Activated CD8-positive, alpha-beta memory T cell treated with anti-CD3 and anti-CD28 coated beads, Interleukin-2, amount 10 ng/mL, durations not matched to agents 7 days and 5 days (primary cell): ENCODE measurements at places on chromosomes 2 and 18.

- DNase-seq: no peak
These were observed 729.6 kb upstream of the ZNF804A start for GRCh38 chr2:183868707-183869106.

GRCh38 chr2:10285556-10286198, 17.0 kb upstream of the HPCAL1 start:
- no peak for DNase-seq

DNA sequence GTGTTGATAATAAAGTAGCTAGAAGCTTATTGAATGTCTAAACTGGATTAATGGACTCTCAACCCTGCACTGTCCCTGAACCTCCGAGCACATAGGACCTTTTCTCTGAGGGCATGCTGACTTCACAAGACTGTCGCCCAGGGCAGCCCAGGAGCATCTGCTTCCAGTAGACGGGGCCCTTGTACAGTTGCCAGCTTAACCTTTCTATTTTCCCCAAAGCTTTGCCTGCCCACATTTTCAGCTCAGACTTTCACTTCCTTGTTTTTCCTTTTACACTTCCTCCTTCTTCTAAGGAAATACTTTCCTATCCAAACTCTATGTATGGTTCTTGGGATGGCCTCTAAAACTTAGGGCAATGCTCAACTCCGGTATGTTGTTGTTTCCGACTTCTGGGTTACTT, 1.3 kb downstream of the VWA3B start:
- DNase-seq: no peak

DNA sequence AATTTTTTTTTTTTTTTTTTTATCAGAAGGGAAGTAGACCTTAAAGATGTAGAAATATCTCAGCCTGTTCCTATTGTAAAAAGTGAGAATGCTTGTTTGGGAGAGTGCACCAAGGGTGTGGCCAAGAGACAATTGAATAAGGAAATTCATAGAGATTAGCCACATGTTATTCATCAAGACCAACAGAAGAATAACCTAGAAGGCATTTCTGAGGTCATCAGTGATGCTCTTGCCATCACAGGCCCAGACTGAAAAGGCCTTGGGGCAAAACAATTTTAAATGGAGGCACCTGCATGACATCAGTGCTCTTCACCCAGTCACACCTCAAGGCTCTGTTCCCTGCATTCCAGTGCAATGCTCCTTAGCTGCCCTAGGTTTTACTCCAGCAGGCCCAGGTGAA, 2043.3 kb upstream of the PIK3C3 start:
- no peak for DNase-seq

GRCh38 chr18:2853926-2854664, 7.3 kb downstream of the EMILIN2 start:
- no peak for DNase-seq

DNA sequence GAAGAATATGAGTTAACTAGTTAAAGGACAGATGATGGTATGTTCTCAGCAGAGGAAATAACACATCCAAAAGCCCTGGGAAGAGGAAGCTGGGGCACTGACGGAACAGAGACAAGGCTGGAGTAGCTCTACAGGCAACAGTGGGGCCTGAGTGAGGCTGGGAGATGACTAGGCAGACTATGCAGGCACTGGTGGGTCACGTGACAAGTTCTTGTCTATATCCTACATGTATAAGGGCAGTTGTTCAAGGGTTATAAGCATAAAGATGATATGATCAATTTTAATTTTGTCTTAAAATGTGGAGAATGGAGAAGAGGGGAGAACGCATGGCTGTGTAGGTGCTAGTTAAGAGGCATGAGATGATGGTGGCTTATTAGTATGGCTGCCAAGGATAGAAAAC, 68.6 kb downstream of the KCNS3 start:
- DNase-seq: no peak

- DNase-seq: no peak
These were observed 323.4 kb upstream of the UBE2E3 start for GRCh38 chr2:180657054-180657453.

GRCh38 chr2:5042666-5043440, 649.3 kb upstream of the SOX11 start:
- DNase-seq: no peak

- no peak for DNase-seq
These were observed 19.1 kb upstream of the MARCHF4 start for GRCh38 chr2:216391401-216391800.

DNA sequence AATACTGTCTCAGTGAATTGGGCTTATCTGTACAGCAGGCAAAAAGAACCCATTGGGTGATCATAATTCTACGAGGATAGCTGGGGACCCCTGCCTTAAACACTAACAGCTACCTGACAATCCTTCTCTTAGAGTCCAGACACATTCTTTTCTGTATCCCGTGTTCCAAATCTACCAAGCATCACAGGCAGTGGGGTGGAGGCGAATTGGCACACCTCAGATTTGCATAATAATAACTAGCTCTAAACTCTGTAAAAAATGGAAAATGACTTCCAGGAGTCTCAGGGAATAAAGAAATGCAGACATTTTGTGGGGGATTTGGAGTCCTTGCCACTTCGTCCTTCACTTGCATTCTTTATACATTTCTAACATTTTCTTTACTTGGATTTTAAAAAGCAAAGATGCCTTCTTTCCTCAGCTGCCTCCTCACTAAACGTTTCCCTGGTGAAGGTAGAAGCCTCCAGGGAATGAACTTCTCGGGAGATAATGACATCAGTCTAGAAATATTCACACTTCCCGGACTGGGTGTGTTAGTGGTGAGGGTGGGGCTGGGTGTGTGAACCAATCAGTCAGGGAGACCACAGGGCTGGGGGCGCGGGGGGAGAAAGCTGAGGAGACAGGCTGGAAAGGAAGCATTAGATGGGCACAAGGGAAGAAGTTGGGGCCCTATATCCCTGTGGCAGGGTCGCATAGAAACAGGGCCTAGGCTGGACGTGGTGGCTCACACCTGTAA, 59.1 kb upstream of the BOD1L2 start:
- no peak for DNase-seq

DNA sequence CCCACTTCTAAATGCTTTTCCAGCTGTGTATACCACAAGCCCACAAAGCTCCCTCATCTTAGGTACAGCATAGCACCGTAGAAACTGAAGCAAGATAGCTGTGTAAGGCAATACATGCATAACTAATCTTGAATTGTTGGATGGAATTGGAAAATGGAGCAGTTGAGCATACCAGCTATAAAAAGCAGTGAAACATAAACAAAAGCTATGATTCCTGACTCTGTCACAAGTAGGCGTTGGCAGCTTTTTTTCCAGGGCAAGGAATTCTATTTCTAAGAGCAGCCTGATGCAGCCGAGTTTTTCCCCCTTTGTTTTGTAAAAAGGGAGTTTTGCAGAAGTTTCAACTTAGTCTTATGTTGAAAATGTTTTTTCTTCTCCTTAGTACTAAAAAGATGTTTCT, 32.4 kb downstream of the MOGAT1 start:
- DNase-seq: no peak

GRCh38 chr18:42936289-42936688, 179.2 kb downstream of the RIT2 start:
- DNase-seq: no peak

DNA sequence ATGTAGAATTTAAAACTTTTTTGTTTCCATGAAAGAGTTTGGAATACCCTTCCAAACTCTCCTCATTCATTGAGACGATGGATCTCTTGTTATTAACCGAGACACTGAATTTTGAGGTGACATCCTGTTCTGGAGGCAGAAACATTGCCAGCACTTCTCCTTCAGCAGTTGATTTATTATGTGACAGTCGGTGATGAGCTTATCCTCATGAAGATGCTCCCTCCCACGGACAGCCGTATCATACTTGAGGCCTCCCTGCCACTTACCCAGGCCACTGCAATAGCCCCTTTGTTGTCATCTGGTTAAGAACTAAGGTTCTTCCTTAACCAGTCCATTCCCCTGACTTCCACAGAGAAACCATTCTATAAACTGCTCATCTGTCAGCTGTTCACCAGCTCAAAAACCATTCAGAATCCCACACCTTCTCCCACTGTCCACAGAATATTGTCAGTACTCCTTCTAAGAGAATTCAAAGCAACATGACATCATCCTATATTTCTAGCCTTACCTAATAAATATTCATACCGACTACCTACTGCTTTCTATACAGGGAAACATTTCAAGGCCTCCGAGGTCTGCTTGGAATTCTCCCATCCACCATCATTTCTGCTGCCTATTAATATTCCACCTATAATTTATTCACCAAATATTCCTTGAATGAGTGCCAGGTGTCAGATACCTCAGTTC, 139.0 kb upstream of the TRIB2 start:
- no peak for DNase-seq

DNA sequence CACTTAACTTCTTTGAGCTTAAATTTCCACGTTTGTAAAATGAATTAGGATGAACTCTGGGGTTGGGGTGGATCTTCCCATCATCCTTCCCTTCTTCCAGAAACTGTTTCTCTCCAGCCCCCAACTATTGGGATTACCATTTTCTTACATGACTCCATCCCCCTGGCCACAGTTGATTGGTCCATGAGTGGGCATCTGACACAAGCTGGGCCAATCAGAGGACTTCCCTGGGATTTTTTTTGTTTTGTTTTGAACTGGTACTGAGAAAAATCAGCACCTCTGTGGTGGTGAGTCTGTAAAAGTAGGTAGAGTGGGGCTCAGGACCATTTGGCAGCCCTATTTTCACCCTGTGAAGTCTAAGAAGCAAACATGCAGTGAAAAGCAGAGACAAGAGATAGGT, 118.0 kb upstream of the SERTAD2 start:
- no peak for DNase-seq

DNA sequence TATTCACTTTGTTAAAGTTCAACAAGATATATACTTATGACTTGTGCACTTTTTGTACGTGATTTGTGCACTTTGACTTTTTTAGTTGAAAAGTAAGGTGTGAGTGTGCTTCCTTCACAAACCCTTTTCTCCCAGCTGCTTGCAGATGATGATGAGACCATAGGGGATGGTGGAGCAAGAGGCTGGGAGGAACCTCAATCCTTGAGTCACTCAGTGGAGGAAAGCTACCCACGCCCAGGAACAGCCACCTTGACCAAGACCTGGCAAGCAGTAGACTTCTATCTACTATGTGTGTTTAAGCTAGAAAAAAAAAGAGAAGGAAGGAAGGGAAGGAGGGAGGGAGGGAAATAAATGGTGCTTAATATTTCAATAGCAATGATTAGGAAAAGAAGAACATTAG, 25.2 kb upstream of the TAF1B start:
- DNase-seq: no peak

- no peak for DNase-seq
These were observed 17.6 kb downstream of the SATB2 start for GRCh38 chr2:199440118-199440517.

DNA sequence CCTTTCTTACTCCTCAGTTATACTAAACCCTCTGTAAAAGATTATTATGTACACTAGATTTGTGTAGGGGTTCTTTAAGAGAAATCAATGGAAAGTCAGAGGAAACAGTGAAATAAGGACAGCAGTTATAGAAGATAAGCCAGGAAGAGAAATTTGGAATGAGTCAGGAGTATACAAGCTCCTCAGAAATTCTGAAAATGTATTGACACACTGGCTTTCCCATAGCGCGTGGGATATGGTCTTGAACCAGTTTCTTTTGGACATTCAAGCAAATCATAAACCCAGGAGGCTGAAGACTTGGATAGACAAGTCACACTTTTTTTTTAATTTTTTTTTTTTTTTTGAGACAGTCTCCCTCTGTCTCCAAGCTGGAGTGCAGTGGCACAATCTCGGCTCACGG, 316.1 kb upstream of the MMADHC start:
- DNase-seq: no peak

GRCh38 chr18:3219631-3220335, at the start of gene MYOM1:
TSS of gene MYOM1 (minus strand) at chr18:3219968. CDS start at chr18:3215223, 4,745 bp downstream.
- DNase-seq: no peak

- DNase-seq: no peak
These were observed 79.1 kb downstream of the AP1S3 start for GRCh38 chr2:223758131-223758840.

DNA sequence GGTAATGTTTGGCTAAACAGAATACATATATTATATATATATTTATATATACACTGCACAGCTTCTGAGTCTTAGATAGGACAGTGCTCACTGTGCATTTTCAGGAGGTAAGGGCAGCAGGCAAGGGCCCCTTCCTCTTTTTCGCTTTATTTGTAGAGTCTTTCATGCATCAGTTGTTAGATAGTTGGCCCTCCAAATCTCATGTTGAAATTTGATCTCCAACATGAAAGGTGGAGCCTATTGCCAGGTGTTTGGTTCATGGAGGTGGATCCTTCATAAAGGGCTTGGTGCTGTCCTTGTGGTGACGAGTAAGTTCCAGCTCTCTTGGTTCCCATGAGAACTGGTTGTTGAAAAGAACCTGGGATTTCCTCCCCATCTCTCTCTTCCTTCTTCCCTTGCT, 48.1 kb downstream of the TSN start:
- no peak for DNase-seq

DNA sequence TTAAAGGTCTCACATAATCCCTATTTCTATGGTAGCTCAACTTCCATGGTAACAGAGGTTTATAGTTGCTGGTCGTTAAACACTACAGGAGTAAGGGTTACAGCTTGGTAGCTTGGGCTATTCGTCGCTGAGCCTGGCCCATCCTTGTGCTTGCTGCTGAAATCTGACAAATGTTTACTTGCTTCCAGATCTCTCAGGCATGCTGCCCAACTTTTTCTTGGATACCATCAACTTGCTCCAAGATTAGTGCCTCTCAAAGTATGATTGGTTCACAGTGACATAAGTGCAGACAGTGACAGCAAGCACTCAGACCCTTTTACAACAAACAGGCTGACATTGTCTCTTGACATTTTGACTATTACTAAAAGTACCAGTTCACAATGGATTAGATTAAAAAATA, 231.8 kb downstream of the KCNS3 start:
- no peak for DNase-seq

- DNase-seq: no peak
These were observed 31.5 kb upstream of the COLEC12 start for GRCh38 chr18:532018-532417.

- no peak for DNase-seq
These were observed 29.0 kb downstream of the RAMP1 start for GRCh38 chr2:237888389-237888788.

DNA sequence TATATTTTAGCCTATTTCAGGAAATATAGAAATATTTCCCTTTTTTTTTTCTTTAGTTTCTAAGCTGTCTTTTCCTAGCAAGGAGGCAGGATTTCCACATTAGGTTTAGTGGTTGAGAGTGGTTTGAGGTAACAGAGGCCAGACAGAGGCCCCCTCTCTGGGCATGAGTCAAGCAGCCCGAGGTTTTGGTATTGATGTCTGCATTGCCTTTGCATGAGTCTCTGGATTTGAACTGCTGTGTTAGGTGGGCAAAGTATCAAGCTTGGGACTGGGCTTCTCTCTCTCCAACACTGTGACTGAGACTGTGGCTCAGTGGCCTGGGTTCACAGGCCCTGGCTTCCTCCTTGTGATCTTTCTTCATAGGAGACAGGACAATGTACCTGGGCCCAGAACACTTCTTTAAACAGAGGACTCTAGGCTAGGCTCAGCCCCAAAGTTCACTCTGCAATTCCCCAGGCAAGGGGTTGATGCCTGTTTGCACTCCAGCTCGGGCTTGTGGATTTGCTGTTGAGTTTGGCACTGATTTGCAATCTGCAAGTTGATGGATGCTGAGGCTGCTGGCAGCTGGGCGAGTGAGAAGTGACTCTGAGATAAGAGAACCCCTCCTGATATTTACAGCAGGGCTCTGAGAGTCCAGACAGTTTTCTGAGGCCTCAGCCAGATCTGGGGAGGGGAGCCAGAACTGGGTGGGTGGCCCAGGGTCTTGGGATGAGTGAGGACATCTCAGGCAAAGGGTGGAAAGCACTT, 271.2 kb downstream of the EN1 start:
- no peak for DNase-seq

- no peak for DNase-seq
These were observed at the start of gene CD302 for GRCh38 chr2:159797543-159798375. TSS of gene CD302 (minus strand) at chr2:159798208. CDS start at chr2:159798198, 10 bp downstream.

GRCh38 chr2:158969715-158970240, 1.3 kb downstream of the TANC1 start:
- no peak for DNase-seq
